OCI-M1 (cell line): ENCODE measurements at places on chromosomes 11 and 22.

GRCh38 chr11:134275534-134276395 is at the start of gene GLB1L3:
GLB1L3 (plus strand) TSS chr11:134276379; CDS start chr11:134276741, 362 bp downstream.
- no peak for DNase-seq

- DNase-seq, result no peak
These were observed 3.4 kb upstream of the CTNND1 start for GRCh38 chr11:57758174-57758573.

- no peak for DNase-seq
These were observed 303.5 kb upstream of the ANO3 start for GRCh38 chr11:26028393-26028911.

- DNase-seq, result peak; percentile 73
These were observed 1.7 kb downstream of the RASGRP2 start for GRCh38 chr11:64742087-64742888.

- no peak for DNase-seq
These were observed 2.8 kb downstream of the SMIM38 start for GRCh38 chr11:69158301-69159149.

GRCh38 chr22:33328789-33329296 is 270.7 kb upstream of the SYN3 start:
- DNase-seq, result peak; percentile 49

DNA sequence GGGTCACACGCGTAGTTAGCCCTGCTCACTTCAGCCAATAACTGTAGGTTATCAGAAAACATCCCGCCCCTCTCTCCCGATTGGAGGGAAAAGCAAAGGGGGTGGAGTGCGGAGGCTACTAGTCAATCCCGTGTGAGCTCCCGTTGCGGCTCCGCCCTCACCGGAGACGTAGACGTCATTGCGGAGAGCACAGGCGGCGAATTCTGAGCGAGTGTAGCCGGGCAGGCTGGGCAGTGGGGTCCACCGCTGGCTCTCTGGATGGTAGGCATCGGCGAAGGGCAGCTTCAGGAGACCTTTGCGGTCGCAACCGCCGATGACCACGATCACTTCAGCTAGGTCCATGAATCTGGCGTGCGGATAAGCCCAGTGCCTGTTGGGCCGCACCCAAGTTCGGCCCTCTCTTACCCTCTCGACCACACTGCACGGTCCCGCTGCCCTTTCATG is 4.7 kb downstream of the KLHL35 start:
- peak; percentile 100 for DNase-seq

- DNase-seq, result no peak
These were observed 67.3 kb upstream of the SHISAL1 start for GRCh38 chr22:44379817-44380755.

- DNase-seq, result peak; percentile 82
These were observed 26.6 kb downstream of the RELT start for GRCh38 chr11:73402834-73403185.

DNA sequence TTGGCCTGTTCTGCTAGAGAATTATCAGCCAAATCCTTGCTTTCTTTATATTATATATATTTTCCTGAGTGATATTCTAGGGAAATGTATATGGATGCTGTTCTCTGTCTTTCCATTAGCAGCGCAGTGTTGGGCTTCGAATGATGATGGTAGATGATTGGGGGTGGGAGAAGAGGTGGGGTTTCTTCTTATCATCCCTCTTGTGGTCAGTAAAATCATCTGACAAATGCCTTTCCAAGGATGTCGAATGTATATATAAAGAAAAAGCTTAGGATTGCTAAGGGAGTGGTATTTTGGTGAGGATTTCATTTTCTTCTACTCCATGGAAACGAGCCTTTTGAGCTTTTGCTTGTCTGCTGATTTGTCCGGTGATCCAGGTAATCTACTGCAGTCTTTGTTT is 48.9 kb downstream of the ARHGEF12 start:
- DNase-seq, result peak; percentile 18

DNA sequence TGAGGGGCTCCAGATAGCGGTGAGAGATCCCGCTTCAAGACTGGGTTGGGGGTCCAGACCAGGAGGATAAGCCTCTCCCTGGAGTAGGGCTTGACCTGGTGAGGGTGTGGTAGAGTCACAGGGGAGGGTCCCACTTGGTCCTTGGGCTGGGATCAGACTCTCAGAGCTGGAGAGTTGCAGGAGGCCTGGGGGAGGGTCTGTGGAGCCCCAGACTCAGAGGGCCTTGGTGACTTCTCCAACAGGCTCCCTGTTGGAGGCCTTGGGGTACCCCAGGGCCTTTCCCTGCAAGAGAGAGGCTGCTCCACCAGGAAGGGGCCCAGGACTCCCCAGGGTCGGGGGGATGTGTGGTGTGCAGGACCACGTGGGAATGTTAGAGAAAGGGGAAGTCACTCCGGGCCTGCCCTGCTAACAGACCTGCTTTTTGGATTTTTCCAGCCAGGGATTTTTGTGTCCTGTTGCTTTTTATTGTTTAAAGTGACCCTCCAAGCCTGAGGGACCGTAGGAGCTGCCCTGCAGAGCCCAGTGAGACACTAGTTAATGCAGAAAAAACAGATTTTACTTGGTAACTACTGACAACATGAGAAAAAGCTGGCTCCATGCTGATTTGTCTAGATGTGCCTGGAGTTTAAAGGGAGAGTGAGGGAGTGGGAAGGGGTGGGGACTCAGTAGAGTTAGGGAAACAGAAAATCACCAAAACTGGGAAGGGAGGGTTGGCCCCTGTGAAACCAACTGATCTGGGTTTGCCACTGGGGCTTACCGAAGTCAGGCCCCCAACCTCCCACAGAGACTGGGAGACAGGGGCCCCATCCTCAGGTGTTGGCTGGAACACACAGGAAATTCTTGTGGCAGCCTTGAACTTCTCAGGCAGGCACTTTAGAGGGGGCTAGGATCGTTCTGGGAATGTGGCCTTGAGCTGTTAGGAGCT is 801 bp upstream of the TXNRD2 start:
- peak; percentile 88 for DNase-seq

GRCh38 chr11:34466802-34467488 is 28.2 kb downstream of the CAT start:
- DNase-seq, result no peak

DNA sequence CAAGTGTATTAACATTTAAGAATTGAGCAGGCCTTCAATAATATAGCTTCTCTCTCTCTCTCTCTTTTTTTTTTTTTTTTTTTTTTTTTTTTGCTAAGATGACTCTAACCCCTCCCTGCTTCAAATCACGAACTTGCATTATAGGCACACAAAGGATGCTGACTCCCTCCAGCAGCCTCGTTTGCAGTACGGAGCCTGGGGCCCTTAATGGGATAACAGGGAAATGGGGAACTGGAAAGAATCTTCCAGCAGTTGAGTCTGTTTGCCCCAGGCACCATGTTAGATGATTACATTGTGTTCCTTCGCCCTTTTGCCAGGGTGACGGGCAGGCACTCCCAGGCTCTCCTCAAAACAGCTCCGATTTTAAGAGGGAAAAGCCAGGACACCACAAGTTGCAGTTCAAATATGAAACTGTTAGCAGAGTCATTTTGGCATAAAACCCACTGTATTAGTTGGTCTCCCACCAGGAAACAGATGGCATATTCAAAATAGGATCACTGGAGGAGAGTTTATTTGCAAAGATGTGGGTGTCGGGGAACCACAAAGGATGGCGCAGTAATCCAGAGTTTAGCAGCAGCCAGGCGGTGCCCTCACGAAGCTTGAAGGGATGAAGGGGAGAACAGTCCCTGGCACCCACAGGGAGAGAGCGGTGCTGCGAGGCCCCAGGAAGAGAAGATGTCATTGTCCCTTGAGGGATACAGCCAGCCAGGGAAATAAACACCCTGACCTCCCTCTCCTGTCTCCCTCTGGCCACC is 26.5 kb upstream of the TREH start:
- no peak for DNase-seq

- DNase-seq, result no peak
These were observed 8.6 kb downstream of the RPUSD4 start for GRCh38 chr11:126202646-126203359.

DNA sequence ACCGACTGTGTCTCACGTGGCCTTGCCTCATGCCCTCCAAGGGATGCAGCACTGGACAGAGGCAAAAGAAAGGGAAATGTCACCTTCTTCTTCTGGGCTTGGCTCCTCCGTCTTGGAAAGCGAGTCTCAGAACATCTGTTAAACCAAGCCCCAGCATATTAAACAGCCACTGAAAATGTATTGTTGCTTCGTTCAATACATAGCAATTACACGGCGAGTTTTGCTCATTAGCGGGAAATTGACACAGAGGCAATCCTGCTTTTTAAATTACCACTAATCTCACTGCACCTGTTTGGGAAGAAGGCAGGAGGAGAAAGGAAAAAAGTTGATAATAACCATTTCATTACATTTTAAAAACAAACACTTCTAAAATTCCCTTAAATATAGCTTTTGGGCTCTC is 72.1 kb downstream of the SEZ6L start:
- DNase-seq, result no peak

DNA sequence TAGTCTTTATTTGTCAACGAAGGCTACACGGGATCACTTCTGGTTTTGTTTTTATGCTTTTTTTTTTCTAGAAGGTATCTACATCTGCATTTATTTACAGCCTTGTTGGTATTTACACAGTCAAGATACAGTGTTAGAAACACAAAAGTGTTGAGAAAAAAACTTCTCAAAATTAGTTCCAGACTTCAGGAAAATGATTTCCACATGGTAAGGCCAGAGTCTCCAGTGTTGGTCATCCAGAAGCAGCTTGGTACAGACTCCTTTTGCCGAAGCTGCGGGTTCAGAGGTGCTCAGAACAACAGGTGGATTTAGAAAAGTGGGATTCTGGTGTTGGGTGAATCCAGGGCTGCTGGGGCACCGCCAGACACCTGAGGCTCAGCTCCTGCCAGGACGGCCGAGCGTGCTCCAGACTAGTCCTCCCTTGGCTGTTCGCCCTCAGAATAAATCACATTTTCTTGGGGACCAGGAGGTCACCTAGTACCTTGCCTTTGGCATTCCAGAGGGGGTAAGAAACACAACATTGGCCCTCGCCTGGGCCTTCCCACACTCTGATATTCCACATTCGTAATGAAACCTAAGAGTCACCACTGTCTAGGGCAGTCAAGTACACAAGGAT is 78.7 kb upstream of the NARS2 start:
- no peak for DNase-seq

DNA sequence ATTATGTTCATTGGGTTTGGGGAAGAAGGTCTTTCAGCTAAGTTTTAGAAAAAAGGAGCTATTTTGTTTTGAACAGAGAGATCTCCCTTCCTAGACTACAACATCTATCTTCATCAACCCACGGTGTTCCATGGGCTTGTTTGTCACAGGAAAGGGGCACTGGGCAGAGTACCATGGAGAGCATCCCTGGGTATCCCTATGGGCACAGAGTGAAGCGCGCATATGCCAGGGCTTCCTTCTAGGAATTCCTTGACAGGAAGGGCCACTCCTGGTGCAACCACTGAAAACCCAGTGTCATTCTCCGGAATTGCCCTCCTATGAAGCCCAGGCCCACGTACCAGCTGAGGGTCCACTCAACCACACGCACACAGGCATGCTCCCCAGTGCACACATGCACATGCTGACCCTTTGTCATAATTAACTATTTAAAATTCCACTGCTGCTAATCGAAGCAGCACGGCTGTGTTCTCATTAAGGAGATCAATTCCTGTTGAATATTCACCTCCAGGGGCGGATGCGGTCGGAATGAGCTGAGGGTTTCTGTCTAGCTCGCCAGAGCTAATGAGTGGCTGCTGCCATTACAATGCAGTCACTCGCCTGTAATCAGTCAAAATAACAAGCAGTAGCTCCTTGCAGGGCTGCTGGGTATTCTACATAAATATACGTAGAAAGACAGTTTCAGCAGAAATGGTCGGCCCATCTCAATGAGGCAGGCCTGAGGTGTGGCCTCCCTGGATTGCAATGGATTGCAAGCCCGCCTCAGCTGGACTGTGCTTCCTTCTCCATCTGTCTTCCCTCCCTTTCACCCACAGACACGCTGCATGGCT is 512.5 kb downstream of the OPCML start:
- no peak for DNase-seq

DNA sequence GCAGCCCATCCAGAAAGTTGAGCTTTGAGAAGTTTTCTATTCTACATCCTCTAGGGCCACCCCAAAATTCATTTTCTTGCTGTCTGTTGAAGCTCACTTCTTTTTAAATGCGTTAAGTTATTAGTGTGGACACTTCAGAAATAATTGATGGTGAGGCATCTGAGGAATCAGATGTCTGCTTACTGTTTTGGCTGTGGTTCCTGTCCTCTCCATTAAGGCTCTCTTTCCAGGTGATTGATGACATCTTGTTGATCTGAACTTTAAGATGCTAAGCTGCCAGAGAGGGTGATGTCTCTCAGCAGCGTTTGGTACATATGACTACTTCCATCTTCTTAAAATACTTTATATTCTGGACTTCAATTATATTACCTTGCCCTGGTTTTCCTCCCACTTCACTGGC is 45.2 kb downstream of the FAT3 start:
- DNase-seq, result no peak
